Mucosa of gallbladder (tissue), 1 donor: ENCODE measurements at places on chromosomes 1 and 21. TPM values are rescaled to one million over a fixed set of nuclear protein-coding genes. Genes with fewer than 3 reads are reported as not detected.
A peak's percentile ranks its signal among the peaks of the same experiment; 100 is the strongest.

DMRTA2 gene
- not detected for total RNA-seq

ATF3 gene
- total RNA-seq: 17.3 TPM

OR2AK2 gene
- not detected for total RNA-seq

AGO4 gene
- total RNA-seq: 19.3 TPM

LORICRIN gene
- not detected for total RNA-seq

- no peak for DNase-seq
Measured at GRCh38 chr1:48936436-48936835, 159.7 kb upstream of the BEND5 start.

DNA sequence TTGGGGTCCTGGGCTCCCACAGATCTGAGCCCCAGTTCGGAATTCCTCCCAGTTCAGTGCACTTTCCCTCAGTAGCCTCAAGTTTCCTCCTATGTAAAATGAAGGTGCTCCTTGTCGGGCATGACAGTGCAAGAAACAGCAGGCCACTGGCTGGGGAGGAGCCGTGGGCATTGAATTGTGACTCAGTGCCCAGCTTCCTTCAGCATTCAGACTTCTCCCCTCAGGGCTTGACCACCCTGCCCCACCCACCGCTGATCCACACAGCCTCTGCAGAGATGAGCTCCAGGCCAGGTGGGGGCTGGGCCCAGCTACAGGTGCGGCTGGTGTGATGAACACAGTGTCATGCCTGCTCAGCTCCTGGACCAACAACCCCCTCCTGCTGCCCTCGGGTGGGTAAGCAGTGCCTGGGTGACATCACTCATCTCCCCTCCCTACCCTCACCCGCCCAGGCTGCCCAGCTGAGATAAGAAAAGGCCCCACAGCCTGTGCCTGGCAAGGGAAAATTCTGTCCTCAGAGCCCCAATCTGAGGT is 4.9 kb downstream of the MOB3C start:
- DNase-seq: no peak

DNA sequence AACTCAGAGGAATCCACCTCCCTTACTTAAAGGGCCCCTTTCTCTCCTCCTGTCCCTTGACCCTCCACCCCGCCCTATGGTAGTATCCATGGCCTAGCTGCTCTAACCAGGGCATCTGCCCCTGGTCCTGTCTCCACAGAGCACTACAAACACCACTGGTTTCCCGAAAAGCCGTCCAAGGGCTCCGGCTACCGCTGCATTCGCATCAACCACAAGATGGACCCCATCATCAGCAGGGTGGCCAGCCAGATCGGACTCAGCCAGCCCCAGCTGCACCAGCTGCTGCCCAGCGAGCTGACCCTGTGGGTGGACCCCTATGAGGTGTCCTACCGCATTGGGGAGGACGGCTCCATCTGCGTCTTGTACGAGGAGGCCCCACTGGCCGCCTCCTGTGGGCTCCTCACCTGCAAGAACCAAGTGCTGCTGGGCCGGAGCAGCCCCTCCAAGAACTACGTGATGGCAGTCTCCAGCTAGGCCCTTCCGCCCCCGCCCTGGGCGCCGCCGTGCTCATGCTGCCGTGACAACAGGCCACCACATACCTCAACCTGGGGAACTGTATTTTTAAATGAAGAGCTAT is 1.7 kb downstream of the BTG2 start:
- DNase-seq: no peak

GRCh38 chr1:21534674-21535378 is 25.6 kb downstream of the ALPL start:
- DNase-seq: peak; percentile 39

- DNase-seq: no peak
Measured at GRCh38 chr1:119136401-119136800, 4.1 kb downstream of the WARS2 start.

GRCh38 chr1:230531103-230531502 is 105.0 kb upstream of the PGBD5 start:
- no peak for DNase-seq
